ENCODE measurements at places on chromosomes 4 and X.

- no peak for DNase-seq
Measured at GRCh38 chr4:186701273-186701672, 22.4 kb downstream of the FAT1 start.

DNA sequence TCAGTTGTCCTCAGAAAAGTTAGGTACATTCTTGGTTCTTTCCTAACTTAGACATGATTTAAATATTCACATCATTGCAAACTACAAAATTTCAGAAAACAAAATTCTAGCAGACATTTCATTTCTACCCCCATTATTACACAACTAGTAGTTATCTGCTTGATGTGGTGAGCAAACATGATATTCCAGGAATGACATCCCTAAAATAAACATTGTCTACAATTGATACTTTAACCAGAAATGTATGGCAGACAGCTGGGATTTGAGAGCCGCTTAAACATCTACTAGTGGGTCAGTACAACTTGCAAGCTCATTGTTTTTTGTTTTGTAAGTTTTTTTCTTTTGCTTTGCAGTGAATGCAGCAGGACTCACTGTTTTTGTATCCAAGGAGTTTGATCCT is 32.1 kb upstream of the AMBN start:
- no peak for DNase-seq

DNA sequence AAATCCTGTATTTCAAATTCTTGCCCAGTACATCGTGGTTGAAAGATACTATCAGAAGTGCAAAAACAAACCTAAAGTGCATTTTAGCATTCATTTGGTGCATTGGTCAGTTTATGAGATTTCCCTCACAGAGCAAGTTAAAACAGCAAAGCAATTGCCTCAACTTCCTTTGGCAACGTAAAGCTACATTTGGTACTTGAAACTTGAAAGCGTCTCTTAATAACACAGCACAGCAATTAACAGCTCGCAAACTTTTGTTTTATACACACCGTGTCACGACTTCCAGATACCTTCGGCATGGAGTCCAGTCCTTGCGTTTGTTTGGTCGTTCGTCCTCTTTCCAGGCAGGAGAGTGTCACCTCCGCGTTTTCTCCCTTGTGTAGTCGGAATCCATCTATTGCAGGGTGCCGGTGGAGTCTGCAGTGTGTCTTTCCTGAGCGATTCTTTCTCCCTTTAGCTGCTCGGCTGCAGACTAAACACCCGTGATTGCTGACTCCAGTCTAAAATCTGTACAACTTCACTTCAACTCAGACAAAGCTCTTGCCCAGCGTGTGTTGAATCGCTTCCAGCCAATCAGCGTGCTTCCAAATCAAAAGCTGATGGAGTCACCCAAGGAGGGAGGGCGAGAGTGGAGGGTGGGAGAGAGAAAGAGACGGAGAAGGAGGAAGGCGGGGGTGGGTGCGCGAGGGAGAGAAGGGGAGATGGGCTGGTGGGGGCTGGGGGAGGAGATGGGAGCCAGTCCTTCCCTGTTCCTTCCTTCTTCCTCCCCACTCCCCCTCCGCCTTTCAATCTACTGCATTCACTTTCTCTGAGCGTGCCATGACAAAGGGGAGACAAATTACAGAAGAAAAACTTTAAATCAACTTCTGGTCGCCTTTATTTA is at the start of gene PCDH18:
Gene PCDH18 (minus strand): TSS at position 509 of the 883 bp plus-strand sequence. CDS start 406 bp downstream, at position 103.
- DNase-seq: no peak

DNA sequence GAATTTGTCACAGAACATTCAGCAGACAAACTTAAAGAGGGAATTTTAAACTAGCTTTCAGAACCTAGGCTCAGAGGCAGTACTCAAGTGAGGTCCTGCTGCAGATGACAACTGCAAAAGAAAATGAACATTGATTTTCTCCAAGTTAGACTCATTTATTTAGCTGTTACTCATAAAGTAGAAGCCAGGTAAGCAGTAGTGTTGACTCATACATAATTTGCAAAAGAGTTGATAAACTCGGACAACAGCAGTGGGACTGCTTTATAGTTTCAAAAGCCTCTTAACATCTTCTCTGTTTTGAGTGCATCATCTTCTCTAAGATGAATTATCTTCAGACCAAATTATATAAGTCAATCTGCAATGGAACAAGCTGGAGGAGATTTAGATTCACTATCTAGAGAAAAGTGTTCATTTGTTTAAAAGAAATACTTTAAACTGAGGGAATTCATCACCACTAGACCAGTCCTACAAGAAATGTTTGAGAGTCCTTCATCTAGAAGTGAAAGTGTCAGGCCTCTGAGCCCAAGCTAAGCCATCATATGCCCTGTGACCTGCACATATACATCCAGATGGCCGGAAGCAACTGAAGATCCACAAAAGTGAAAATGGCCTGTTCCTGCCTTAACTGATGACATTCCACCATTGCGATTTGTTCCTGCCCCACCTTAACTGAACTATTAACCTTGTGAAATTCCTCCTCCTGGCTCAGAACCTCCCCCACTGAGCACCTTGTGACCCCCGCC is 49.5 kb downstream of the COQ2 start:
- DNase-seq: no peak

DNA sequence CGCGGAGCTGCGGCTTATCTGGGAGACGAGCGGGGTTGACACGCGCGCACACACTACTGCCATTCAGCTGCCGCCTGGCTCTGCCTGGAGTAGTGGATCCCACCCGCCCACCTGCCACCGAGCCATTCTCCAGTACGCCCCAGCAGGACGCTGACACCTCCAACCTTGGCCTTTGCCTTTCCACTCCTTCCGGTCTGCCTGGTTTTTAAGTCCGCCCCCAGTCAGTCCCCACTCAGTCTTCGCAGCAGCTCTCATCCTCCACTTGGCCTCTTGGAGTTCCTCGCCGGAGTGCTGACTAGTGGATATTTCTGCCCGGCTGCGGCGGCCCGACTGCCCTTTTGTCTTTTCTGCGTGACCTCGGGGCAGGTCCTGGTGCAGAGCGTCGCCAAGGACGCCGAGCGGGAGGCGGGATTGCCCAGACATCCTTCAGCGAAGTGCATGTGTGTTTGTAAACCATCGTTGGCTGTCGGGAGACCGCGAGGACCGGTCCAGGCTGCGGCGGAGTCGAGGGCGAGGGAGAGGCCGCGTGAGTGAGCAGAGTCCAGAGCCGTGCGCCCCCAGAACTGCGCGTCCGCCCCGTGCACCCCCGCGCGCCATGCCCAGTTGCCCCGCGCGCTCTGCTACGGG is 1.1 kb downstream of the SLIT2 start:
- no peak for DNase-seq

DNA sequence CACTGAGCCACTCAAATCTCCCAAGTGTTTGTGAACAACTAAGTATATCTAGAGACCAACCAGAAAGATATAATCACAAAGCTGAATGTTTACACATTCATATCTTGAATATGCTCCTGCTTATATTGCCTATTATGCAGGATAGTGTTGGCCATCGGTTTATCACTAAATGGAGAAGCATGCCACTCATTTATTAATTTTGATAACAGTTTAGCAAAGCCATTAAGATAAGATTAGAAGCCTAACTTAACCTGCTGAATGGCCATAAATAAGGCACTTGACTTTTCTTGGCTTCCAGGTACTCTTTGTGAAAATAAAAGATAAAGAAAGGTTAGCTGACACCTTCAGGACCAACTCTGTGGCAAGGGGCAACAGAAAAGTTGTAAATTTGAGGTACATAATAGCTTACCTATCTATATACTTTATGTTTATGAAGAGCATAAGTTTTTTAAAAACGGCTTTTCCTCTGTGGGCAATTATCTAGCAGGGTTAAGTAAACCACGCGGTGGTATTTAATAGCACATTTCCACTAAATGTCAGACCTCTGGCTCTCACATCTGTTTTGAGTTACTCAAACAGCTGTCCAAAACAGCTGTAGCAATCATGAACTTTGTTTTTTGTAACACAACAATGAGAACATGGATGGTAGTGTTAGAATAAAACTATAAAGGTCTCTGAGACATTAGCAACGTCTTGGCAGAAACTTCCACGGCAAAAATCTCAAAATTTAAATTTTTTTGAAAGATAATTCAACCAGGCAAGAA is 58.8 kb upstream of the FTHL17 start:
- DNase-seq: no peak

DNA sequence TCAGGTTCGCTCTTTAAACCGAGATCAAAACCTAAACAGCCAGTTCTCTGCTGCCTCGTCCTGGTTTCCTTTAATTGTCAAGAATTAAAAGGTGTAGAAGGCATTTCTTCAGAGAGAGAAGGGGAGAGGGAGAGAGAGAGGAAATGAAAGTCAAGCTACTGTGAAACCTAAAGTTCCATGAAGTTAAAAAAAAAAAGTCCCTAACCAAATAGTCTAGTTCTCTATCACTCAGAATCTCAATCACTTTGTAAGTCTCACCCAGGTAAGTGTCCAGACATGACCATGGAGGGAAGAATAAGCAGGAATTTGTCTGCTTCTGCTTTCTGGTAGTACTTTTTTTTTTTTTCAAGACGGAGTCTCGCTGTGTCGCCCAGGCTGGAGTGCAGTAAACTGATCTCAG is 18.8 kb upstream of the SMIM14 start:
- DNase-seq: no peak

Data from CD8-positive, alpha-beta memory T cell (primary cell).